Uterus (tissue), 4 donors: ENCODE measurements at places on chromosomes 5 and 9. TPM values are rescaled to one million over a fixed set of nuclear protein-coding genes. Genes with fewer than 3 reads are reported as not detected.

Gene SHOC1
- total RNA-seq, result 0.28 TPM

Gene EPB41L4B
- 3.9 TPM for total RNA-seq

Gene SV2C
- total RNA-seq, result not detected

Gene INSYN2B
- total RNA-seq, result 2.4 TPM

Gene GCNT4
- 1.5 TPM for total RNA-seq

Gene FOXD4L5
- total RNA-seq, result 0.14 TPM

Gene DUSP1
- 2,046 TPM for total RNA-seq
